ENCODE measurements at places on chromosomes 2 and 18.

DNA sequence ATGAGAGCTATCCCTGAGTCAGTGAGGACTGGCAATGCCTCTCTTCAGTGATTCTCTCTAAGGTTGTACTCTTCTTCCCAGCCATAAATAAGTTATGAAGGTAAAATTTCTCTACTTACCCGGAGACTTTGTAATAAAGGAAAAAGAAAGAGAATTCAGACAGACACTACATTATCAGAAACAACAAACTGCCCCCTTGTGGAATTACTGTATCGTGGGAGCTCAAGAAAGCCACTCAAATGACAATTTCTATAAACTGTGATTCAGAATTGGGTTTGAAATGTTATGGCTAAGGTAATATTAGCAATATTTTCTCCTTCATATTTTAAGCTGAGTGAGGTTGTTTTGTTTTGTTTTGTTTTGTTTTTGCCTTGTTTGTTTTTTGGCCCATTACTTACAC is 155.8 kb upstream of the TANK start:
- no peak for DNase-seq

- no peak for DNase-seq
These were observed 146.6 kb downstream of the VAPA start for GRCh38 chr18:10060469-10060782.

DNA sequence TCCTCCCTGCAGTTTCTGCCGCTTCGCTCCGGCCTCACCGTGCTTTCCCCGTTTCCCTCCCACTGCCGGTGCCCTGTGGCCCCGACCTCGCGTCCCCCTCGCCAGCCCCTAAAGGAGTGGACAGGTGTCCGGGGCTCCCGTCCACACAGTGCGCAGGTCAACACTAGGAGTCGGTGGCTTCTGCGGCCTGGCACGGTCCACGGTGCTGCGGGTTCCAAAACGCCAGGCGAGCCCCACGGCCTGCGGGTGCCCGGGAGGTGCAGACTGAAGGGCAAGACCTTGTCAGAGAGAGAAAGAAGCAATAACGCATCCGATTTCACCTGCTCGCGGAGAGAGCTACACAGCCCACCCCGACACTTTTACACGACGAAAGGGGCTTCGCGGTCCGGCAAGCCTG is 588.7 kb upstream of the SALL3 start:
- DNase-seq, result peak; percentile 77

GRCh38 chr2:31429759-31430438 is 15.4 kb upstream of the XDH start:
- no peak for DNase-seq

- no peak for DNase-seq
These were observed 105.6 kb downstream of the CSRNP3 start for GRCh38 chr2:165575044-165575615.

- DNase-seq, result no peak
These were observed 47.9 kb downstream of the HADHB start for GRCh38 chr2:26292646-26293045.

DNA sequence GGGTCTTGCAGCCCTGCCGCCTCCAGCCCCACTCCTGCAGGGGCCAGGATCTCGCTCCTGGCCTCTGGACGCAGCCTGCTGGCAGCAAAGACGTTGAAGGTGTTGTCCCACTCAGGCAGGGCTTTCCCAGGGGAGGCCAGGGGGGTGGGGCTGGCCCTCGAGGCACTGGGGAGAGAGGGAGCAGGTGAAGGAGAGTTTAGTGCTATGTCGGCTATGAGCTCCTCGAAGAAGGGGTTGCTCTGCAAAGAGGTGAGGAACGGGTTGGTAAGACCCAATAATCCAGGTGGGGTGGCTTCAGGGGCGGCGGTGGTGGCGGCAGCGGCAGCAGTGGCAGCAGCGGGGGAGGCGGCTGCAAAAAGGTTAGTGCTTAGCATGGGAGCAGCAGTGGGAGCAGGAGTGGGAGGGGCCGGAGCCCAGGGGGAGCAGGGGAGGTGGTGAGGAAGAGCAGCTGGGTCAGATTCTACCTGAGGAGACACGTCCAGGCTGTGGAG is 9.7 kb upstream of the SFXN5 start:
- DNase-seq, result no peak

DNA sequence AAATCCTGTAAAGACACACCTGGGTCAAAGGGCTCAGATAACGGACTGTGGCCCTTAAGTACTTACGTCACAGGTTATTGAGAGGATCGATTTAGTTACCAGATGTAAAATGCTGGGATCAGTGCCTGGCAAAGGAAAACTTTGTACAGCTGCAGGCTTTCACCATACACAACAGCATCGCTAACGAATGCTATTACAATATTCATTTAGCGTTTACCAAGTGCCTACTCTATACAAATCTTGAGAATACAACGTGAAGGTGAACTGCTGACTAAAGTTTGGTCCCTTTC is 619 bp upstream of the MSH6 start:
- no peak for DNase-seq

DNA sequence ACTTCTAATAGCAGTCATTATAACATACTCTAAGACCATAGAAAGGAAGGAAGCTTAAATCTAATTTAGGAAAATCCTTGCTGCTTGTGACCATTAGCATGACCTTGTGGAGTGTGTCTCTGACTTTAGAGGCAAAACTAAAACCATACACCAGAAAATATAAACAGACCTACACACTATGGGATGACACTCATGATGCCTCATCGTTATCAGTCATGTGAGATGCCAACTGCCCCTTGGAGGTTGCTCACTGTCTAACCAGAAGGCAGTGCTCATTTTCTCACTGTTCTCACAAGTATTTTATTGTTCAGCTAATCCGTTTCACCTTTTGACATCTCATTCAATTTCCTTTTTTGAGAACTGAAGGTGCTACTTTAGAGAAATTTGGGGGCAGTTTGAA is 376.9 kb downstream of the RND3 start:
- no peak for DNase-seq

DNA sequence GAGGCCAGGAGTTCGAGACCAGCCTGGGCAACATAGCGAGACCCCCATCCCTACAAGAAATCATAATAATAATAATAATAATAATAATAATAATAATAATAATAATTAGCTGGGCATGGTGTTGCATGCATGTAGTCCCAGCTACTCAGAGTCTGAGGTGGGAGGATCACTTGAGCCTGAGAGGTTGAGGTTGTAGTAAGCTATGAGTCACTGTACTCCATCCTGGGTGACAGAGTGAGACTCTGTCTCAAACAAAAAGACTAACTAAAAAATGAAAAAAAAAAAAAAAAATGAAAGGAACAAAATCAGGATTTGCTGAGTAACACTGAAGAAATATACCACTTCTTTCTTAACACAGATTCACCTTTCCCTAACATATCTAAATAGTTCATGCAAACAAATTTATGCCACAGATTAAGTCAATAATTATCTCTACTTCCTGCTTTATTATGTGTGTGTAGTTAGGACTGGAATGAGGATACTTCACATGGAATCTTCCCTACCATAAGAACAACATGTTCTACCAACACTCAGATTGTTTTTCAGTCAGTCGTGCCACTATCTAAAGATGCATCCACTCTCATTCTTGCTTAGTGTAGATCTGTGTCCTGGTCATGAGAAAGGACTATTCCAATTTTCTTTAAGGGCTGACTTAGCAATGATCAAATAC is 928.7 kb downstream of the SLC4A3 start:
- DNase-seq, result no peak
